ENCODE measurements at places on chromosomes 2 and 18.
A peak's percentile ranks its signal among the peaks of the same experiment; 100 is the strongest.

- DNase-seq = no peak
Observed at GRCh38 chr18:11042247-11042646, 107.1 kb downstream of the PIEZO2 start.

- DNase-seq = no peak
Observed at GRCh38 chr2:239392688-239393387, 8.0 kb downstream of the HDAC4 start.

DNA sequence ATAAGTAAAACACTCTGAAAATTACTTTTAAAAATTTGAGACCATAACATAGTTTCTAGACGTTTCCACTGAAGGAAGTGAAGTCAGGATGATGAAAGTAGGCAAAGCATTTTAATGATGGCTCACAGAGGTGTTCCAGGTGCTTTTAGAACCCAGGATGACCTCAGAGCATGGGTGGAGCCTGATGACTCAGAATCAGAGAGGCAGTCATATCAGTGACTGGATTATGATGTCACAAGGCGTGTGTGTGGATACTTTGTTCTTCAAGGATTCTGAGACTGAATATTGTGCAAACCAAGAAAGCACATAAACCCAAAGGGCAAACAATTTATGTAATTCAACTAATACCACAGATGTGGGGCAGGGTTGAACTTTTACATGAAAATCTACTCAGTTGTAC lies 208.0 kb upstream of the FBXO11 start:
- DNase-seq = peak; percentile 74

DNA sequence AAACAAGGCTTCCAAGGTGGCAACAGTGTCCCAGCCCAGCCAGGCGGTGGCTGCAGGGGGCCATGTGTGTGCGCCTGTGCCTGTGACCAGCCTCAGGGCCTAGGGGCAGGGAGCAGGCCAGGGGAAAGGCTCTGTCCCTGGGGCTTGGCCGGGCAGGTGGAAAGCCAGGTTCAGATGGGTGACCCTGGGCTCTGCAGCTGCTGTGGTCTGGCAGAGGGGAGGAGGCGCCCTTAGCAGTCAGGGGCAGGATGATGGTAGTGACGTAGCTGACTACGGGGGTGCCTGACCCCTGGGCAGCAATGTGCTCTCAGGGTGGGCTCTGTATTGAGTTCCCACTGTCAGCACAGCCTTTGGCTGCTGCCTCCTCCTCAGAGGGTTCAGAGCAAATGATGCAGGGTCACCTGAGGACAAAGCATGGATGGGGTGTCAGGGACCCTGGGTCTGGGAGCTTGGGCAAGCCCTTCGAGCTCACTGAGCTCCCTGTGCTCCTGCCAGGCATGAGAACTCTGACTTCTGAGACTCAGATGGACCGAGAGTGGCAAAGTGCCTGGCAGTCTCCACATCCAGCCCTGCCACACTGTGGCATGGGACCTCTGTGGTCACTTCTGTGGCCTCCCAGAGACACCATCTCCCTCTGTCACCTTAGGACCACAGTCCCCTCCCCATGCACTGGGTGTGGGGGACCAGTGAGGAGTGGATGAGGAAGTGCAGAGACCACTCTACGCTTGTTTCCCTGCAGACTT lies 56.6 kb upstream of the ALPP start:
- no peak for DNase-seq

DNA sequence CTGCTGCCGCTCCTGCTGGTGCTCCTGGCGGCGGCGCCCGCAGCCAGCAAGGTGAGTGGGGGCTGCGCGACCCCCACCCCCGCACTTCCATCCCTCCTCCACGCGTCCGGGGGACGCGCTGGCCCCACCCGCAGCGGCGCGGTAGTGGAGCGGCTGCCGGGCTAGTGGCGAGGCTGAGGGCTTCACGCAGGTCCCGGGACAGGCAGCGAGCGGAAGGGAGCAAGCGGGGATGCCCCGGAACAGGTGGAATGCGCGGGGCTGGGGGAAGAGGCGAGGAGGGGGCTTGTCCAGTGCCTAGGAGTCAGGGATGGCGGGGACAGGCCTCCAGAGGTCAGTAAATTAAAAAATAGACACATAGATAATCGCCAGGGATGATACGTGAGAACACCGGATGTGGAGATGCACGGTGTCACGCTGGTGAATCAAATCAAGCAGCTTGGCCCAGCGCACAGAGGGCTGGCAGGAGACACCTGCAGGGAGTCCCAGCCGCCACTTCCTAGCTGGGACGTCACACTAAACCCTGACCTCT lies 403 bp downstream of the COL4A3 start:
- DNase-seq = no peak

GRCh38 chr2:5057891-5058351 lies 634.3 kb upstream of the SOX11 start:
- no peak for DNase-seq

DNA sequence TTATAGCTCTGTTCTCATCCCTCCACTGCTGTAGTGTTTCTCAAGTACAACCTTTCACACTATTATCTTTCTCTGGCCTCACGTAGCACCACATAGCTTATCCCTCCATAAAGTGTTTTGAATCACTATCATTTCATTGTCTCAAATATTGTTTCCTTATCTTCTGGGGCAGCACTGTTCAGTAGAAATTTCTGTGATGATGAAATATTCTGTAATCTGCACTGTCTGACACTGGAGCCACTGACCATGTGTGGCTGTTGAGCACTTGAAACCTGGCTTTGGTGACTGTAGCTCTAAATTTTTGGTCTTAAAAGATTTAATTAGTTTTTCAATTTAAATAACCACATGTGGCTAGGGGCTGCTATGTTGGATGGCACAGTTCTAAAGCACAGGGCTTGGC lies 78.9 kb downstream of the CPS1 start:
- peak; percentile 62 for DNase-seq

DNA sequence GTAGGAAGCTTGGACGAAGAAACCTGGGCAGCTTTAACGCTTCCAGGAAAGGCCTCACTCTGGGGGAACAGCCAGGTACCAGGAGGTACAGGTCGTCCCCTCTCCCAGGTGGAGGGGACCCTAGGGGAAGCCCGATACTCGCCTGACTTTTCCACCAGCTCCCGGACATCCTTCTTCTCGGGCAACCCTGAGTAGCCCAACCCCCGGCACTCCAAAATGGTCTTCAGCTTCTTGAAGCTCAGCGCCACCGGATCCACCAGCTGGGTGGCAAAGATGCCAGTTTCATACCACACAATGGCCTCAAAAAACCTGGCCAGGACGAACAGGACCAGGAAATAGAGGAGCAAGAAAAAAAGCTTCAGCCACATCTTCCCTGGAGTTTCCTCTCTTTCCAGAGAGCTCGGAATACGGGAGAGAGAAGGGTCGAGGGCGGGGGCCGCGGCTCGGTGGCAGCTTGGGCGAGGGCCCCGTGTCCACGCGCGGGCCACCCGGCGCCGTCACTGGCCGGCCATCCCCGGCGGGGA lies 1.1 kb downstream of the RNF103 start:
- no peak for DNase-seq

DNA sequence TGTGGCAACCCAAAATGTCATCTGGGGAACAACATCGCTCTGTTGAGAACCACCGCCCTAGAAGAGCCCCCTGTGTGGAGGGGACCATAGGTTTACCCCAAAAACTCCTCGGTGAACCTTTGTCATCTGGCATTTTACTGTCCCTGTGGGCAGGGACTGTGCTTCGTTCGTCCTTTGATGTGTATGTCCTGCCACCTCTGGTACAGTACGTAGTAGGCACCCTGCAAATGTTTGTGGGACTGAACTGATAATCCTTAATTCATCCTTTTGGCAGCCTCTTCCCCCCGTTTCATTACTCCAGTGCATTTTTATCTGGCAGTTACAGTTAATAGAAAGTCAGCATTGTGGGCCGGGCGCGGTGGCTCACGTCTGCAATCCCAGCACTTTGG lies 728 bp downstream of the NAPG start:
- no peak for DNase-seq

DNA sequence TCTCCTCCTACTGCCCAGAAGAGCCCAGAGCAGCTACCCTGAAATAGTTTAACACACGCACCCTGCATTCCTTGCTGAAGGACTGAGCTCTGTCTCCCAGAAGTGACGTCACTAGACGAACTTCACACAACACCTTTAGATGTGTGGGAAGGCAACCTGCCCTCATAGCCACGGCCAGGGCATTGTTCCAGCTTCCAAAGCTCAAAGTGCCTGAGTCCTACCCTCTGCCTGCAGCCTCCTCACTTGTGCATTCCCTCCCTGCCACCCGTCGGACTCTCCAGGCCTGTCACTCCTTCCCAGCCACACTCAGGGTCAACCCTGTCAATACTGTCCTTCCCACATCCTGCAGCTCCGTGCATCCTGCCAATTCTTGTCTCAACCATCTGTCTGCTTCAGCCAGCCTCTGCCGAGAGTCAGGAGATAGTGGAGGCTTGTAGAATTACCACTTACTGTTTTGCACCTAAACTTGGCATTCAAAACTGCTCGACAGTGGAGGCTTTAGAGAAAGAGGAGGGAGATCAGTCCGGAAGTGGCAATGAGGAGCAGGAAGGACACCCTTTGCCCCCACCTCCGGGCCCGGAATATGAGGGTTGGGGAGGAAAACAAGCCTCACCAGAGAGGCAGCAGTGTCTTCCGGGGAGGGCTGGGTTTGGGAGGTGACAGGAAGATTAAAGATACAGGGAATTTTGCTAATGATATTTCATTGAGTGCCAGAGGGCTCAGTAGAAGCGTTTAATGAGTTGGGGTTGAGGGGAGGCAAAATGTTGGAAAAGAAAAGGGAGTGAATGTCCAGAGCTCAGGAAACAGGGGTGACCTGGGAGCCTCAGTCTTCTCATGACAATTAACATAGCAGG lies 72.3 kb upstream of the ATG16L1 start:
- no peak for DNase-seq

- no peak for DNase-seq
Observed at GRCh38 chr2:210620456-210620855, 64.1 kb downstream of the CPS1 start.

DNA sequence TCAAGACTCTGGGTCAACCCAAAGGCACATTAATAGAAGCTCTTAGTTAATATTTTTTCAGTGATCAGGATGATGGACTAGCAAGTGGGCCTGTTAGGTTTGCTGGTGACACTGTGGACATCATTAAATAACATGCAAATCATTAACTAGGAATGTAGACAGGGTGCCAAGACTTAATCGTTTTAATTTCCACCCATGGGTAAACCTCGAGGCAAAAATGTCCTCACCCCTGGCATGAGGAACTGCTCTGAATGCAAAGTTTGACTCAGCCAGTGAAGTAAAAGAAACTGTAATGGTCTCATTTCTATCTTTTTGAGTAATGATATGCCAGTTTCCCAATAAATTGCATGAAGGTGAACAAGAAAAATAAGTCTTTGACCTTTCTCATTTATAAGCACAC lies 152.6 kb upstream of the MEX3C start:
- DNase-seq = no peak

DNA sequence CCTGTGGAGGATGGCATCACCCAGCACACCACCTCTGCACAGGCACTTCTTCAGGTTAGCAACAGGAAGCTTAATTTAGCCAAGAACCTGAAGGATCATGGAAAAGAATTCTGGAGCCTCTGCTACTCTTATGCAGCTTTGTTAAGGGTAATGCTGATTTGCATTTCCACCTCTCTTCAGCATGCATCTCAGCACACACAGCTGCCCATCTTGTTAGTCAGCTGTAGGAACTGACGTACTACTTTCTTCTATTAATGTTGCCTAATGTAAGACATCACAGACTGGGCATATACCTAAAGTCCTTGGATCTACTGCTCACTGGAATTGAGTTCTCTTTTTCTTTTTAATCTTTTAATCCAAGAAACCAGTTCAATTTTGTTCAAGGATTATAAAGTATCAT lies 181.0 kb downstream of the SPP2 start:
- no peak for DNase-seq

DNA sequence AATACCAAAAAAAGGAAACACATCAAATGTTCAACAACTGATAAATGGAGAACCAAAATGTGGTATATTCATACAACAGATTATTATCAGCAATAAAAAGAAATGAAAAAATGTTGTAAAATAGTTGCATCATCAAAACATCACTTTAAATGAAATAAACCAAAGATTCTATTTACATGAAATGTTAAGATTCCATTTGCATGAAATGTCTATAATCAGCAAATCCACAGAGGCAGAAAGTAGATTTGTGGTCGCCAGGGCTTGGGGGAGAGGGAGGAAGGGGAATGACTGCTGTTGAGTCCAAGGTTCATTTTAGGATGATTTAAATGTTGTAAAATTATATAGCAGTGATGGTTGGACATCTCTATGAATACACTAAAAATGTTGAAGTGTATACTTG lies 181.9 kb downstream of the RTP5 start:
- no peak for DNase-seq
